Chondrocyte (in vitro differentiated cells): ENCODE measurements at places on chromosomes 3 and 15. TPM values are rescaled to one million over a fixed set of nuclear protein-coding genes. Genes with fewer than 3 reads are reported as not detected.

Gene SUCLG2
- 22.0 to 28.0 TPM (median 24.3 TPM) in 3 replicates for total RNA-seq

Gene GOLGA8Q
- 1.0 to 3.2 TPM in 2 of 3 replicates, not detected in the other for total RNA-seq

Gene PEX11A
- 2.3 to 4.3 TPM (median 3.0 TPM) in 3 replicates for total RNA-seq

GRCh38 chr15:88141269-88141889 is 115.2 kb downstream of the NTRK3 start:
- no peaks in the 10 kb centered on the region for H3K36me3 ChIP-seq
- H3K27ac ChIP-seq = no peak overlapping the region
- no peak overlapping the region for H3K4me3 ChIP-seq

GRCh38 chr3:14124223-14124614 is 451 bp downstream of the CHCHD4 start:
- peaks cover 11% of the 10 kb centered on the region for H3K36me3 ChIP-seq
- H3K27ac ChIP-seq = peak overlapping the region; percentile 80
- H3K27me3 ChIP-seq = no peaks in the 10 kb centered on the region
- H3K4me1 ChIP-seq = peaks cover 38% of the 10 kb centered on the region
- peak overlapping the region; percentile 93 for H3K4me3 ChIP-seq

- H3K4me3 ChIP-seq = no peak overlapping the region
- no peak overlapping the region for H3K27ac ChIP-seq
- H3K4me1 ChIP-seq = peaks cover 16% of the 10 kb centered on the region
- no peaks in the 10 kb centered on the region for H3K36me3 ChIP-seq
Observed at GRCh38 chr15:52532427-52532826, 3.7 kb upstream of the MYO5A start.

- H3K36me3 ChIP-seq = peaks cover 73% of the 10 kb centered on the region
- DNase-seq = no peak
- peaks cover 43% of the 10 kb centered on the region for H3K4me1 ChIP-seq
- H3K27me3 ChIP-seq = no peaks in the 10 kb centered on the region
- H3K27ac ChIP-seq = peak overlapping the region; percentile 76
Observed at GRCh38 chr15:48458876-48459275, 127.6 kb downstream of the DUT start.

DNA sequence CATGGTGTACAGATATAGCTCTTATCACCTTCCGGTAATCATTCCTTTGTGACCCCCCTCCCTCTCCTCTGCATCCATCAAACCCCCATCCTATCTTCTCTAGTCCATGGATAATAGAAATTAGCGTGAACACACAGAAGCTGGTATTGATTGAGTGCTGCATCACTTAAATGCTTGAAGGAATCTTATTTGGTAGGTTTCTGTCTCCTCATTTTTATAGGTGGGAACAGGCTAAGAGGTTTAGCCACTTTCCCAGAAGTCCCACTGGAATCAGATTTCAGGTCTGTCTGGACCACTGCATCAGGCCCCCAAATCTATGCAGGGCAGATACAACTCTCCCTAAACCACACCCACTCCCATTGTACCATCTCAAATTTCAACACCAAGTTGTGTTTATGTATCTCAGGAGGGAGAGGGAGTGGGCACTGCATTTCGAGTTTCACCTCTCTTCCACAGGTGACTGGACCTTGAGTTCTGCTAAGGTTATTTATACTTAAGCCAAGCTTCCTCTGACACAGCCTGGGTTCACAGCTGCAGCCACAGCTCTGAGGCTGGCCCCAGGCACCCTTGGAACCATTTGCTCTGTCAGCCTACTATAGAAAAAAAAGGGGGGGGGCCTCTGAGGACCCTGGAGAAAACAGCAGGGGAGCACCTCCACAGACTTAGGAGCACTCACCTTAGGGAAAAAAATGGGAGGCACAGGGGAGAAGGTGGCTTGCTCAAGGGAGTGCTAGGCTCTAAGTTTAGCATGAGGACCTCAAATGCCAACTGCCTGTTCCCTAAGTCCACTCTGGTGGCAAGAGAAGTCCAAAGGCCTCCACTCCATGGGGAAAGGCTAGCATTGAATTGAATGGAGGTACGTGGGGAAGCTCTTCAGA is 2.1 kb upstream of the NMB start:
- H3K4me1 ChIP-seq = peaks cover 18% of the 10 kb centered on the region
- no peak overlapping the region for H3K4me3 ChIP-seq
- H3K36me3 ChIP-seq = peaks cover 5% of the 10 kb centered on the region
- DNase-seq = no peak
- no peaks in the 10 kb centered on the region for H3K27me3 ChIP-seq
- peak overlapping the region; percentile 5 for H3K27ac ChIP-seq
